ENCODE measurements at places on chromosomes 6 and 20.
A peak's percentile ranks its signal among the peaks of the same experiment; 100 is the strongest.

DNA sequence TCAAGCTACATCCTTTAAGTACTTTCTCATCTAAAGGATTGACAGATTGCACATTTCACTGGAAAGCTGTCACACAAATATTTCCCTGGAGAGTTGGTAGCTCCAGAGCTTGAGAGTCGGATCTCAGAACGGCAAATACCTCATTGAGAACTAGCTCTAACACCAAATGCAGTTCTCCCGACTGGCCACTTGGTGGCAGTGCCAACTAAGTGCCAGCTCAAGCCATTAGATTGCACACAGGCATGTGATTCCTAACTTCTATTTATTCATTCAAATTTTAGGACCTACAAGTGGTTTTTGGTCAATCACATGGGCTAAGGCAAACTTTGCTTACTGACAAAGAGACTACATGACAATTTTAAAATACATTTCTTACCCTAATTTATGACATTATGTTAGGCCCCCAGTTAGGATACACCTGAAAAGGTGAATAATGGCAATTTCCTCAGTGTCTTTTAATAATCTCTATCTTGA, 7.9 kb upstream of the MCHR2 start:
- DNase-seq: peak; percentile 32

DNA sequence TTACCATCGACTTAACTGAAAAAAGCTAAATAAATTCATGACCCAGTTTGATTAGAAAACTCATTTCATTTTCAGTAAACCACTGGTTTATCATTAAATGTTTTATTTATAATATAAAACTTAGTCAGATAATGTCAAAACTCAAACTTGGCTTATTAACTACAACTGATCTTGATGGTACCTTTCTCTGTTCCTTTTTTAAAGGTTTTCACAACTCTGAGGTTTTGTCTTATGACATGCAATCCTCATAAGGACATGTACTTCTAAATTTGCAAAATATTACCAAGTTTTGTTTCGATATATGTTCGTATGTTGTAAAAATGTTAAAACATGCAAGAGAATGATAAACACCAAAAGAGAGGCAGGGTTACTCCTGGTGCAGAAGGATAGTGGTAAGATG, 82.5 kb upstream of the PDE10A start:
- DNase-seq: no peak

DNA sequence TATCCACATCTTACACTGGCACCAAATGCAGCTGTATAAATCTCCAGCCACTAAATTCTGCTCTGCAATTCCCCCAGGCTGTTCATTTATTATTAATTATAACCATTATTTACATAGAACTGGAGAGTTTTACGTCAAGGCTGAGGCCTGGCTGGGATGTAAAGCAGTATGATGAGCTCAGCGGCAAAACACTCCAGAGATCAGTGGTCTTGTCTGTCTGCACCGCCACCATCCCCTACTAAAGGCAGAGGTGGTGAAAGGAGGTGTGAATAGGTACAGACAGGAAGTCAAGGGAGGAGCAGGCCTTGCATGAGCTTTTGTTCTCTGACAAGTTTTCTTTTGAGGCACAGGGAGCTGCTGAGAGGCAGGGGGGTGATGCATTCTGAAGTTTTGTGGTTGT, 159.9 kb upstream of the PCSK2 start:
- DNase-seq: no peak

DNA sequence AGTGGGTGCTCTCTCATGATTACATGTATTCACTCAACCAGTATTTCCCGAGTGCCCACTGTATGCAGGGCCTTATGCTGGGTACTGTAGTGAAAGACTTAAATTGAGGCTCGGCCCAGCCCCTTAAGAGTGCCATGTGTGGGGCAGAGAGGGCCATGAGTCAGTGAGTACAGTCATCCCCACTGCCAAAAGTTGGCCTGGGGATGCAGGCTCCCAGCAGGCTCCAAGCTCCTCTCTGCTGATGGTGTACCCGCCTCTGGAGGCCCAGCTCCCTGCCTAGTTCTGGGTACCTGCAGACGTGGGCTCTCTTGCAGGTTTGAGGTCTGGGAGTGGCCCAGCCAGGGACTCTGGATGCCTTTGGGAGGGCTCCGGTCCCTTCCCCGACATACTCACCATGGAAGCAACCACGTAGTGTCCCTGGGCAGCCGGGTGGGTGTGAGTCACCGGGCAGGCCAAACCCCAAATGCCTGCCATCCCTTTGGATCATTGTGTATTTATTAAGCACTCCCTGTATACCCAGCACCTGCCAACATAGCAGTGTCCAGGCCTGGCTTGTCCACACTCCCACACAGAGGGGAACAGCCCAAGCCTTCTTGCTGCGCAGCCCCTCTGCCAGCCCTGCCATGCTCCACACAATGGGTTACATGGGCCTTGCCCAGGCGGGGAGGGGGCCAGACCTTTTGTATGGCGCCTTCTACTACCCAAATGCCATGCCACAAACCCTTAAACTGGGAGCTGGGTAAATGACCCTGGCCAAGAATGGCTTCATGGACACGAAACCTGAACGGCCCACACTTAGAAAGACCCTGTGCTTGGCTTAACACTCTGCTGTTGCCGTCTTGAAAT, 153.6 kb downstream of the VEGFA start:
- DNase-seq: no peak

DNA sequence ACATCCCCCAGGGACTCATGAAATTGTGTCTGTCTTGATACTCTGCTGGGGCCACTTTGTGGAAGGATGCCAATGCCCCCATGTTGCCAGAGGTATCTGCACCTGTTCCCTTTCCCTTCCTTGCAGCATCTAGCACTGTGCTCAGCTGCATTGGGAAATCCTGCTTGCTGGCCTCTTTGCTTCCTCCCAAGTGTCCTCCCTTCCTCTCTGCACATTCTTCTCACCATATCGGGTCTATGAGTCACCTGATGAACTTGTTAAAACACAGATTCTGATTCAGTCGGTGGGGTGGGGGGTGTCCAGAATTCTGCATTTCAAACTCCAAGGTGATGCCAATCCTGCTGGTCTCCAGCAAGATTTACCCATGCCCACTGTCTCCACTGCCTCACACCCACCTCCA, 467.8 kb downstream of the PTPRT start:
- DNase-seq: no peak

DNA sequence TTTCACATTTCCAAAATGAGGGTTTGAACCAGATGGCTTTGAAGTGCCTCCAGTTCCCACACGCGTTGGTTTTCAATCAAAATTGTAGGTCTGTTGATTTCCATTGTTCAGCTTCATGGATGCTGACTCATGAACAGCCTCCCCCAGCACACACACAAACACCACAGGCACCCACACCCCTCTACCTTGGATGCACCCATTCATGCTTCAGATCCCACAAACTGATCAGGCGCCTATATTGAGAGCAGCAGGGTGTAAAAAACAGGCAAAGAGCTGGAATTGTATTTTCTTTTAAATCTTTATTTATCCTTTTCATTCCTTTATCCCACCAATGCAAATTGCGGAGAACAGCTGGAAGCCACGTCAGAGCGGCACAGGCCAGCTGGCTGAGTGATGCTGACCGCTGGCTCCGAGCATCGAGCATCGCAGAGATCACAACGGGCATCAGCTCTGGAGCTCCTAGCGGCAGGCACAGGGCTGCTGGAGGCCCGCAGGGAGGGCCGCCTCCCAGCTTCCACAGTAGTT, 29.3 kb upstream of the TBC1D7 start:
- no peak for DNase-seq

DNA sequence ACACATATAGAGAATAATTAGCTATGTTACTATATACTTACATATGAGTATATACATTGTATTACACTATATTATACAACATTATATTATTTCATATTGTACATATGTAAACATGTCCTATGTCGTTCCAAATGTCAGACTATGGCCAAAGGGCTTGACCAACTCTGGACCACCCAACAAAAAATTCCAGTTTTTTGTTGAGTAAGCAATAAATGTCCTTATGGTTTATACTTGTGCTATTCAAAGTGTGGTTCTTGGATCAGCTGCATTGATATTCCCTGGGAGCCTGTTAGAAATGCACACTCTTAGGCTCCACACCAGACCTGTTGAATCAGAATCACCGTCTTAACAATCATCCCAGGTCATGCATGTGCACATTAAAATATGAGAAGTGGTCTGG, 225.4 kb upstream of the ZFP64 start:
- DNase-seq: no peak

DNA sequence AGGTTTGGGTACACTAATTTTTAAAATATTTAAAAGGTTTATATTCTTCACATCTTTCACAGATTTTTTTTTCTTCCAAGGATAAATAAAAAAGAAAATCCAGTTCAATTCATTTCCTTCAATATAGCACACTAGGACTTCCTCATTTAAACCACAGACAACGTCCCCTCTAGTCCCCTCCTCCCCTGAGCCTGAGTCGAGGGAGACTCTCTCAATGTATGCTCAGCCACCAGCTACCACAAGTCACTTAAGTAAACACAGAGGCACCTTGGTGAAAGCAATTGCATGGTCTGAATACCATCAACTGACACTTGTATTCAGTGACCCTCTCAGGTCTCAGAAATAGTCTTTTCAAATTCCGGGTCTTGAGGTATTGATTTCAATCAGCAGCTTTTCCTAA, 88.6 kb downstream of the SIM1 start:
- no peak for DNase-seq

DNA sequence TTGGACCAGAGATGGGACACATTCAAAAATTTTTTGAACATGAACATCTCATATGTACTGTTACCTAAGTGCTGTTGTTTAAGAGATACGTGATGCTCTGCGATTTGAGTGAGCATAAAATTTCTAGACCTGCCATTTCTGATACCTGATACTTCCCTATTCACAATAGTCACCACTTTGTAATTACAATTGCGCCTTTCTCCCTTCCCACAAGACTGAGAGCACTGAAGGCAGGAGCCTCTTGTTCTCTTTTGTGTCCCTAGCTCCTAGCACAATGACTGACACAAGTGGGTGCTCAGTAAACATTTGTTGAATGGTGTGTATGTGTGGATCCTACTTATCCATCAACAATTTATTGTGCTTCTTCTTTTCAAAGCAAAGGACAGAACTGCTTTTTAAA, 92.8 kb upstream of the TMEM30A start:
- DNase-seq: no peak

- no peak for DNase-seq
Measured at GRCh38 chr20:39038495-39038894, 76.4 kb downstream of the DHX35 start.

- no peak for DNase-seq
Measured at GRCh38 chr20:59804871-59805665, 128.4 kb downstream of the SYCP2 start.

DNA sequence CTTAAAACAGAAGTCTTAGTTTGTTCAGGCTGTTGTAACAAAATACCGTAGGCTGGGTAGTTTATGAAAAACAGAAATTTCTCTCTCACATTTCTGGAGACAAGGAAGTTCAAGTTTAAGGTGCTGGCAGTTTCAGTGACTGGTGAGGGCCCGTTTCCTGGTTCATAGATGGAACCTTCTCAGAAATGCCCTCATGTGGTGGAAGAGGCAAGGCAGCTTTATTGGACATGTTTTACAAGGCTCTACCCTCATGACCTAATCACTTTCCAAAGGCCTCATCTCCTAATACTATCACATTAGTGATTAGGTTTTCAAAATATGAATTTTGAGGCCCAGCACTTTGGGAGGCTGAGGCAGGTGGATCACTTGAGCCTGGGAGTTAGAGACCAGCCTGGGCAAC, 2.4 kb downstream of the HEBP2 start:
- no peak for DNase-seq

DNA sequence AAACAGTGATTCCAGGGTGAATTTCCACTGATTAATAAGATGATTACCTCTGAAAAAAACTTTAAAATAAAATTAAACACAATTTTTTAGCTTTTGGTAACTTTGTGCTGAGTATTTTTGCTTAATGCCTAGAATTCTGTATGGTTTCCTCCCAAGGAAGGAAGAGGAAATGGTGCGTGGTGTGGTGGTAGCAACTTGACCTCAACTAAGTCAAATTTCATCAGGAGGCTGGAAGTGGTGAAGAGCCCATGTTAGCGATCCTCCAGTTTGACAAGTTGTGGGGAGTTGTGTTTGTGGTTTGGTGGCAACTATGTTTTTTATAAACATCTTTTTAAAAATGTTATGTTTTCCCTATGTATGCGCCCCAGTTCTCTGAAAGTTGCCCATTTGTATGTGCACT, 5.0 kb upstream of the RTF2 start:
- no peak for DNase-seq

DNA sequence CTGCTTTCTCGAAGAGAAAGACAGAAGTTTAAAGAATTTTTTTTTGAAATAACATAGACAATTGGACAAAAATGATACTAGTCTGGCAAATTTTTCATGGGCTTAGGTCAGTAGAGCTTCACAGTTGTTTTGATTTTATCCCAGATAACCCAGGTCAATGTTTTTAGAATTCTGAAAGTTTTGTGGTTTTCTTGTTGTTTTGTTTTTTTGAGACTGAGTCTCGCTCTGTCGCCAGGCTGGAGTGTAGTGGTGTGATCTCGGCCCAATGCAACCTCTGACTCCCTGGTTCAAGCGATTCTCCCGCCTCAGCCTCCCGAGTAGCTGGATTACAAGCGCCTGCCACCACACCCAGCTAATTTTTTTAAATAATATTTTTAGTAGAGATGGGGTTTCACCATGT, 22.8 kb downstream of the KIF13A start:
- DNase-seq: no peak

GRCh38 chr6:25024821-25025220, 89.1 kb upstream of the RIPOR2 start:
- DNase-seq: no peak

GRCh38 chr6:111266276-111266675, 179.0 kb downstream of the SLC16A10 start:
- no peak for DNase-seq

- peak; percentile 35 for DNase-seq
Measured at GRCh38 chr20:54205450-54205849, 2.4 kb upstream of the PFDN4 start.

- DNase-seq: no peak
Measured at GRCh38 chr6:20217891-20218290, 5.6 kb upstream of the MBOAT1 start.

GRCh38 chr6:16961577-16961976, 140.3 kb upstream of the STMND1 start:
- no peak for DNase-seq

DNA sequence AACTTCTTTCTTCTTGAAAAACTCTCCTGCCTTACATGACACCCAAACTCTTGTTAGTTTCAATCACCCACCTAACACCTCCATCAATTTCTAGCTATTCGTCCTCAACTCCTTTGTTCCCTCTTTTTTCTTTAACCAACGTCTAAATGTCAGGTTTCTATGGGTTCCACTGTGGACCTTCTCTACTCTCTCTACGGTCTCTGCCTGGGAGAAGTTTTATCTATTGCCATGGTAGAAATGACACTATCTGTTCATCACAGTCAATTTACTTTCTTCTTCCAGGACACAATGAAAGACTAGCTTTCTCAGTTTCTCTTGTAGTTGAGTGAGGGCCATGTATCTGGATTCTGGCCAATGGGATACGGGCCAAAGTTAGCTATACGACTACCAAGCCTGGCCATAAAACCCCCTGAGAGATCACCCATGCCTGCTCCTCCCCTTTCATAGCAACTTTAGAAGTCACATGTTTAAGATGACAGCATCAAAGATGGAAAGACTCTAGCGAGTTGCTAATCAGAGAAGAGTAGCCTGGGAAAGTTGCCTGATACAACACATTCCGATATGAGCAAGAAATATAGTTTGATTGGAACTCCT, 17.9 kb downstream of the RNGTT start:
- DNase-seq: no peak

GRCh38 chr6:44715925-44716324, 328.4 kb downstream of the CDC5L start:
- DNase-seq: no peak

Data from activated CD4-positive, alpha-beta T cell treated with anti-CD3 and anti-CD28 coated beads, Interleukin-2, amount 50 U/mL, for 48 hours (primary cell).